ENCODE measurements at places on chromosomes 13 and 19.

GRCh38 chr13:45807520-45808099 is 43.9 kb downstream of the SIAH3 start:
- no peak for DNase-seq

DNA sequence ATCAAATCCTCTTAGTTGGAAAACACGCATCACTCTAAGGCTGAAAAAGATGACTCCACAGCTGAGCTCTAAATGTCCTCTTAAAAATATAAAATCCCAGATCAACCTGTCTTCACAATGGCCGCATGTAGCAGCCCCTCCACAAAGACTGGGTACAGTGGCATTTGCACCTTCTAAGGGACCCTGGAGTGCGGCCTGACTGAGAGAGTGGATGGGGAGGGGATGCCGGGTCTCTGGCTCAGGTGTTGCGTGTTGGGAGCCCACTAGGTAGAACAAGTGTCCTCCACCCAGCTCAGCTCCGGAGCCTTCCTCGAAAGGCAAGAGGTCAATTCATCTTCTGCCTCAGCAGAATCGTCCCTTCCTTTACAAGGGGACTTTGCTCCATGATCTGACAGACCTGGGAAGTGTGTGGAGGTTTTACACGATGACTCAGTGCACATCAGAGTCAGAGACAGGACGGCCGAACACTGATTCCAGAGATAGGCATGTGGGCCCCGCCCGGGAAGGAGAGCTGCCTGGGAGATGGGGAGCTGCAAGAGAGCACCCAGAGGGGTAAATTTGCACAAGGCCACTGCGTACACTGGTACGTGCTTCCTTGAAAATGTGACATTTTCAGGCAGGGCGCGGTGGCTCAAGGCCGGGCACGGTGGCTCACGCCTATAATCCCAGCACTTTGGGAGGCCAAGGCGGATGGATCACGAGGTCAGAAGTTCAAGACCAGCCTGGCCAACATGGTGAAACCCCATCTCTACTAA is 23.5 kb upstream of the SLC15A1 start:
- DNase-seq = no peak

- DNase-seq = no peak
These were observed 730 bp downstream of the ZNF260 start for GRCh38 chr19:36527341-36527740.

- no peak for DNase-seq
These were observed 2.6 kb upstream of the CLC start for GRCh38 chr19:39740395-39740794.

DNA sequence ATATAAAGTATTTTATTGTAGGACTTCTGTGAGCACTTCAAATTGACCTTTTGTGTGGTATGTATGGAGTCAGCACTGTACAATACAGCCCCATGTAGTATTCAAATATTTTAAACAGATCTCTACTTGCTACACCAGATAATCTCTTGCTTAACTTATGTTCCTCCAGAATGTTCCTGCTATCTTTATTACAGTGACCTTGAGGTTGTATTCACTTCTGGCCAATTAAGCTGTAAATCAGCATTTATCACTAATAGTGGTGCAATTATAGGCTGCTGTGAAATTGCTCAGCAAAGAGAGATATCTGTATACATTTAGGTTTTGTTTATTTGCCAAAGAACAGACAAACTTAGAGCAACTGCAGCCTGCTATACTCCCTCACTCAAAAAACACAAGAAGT is 1218.6 kb downstream of the PCDH17 start:
- DNase-seq = no peak

- DNase-seq = peak; percentile 84
These were observed at the start of gene SERTM1 for GRCh38 chr13:36673838-36674326. Gene SERTM1 (plus strand): TSS chr13:36674020. CDS start chr13:36695079, 21,059 bp downstream.

DNA sequence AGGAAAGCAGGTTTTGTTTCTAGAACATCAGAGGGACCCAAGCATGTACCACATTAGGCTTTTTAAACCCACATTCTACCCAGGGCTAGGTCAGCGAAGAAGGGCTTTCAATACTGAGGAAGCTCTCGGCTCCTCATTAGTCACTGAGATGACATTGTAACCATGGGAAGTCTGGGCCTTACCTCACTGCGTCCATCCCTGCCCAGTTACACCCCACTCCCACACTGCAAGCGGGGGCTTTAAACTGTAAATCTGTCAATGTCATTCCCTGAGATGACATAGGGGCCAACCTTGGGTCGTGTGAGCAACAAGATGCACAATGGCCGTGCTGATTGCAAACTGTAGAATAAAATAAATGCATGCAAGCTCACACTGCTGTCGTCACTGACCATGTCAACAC is 21.7 kb upstream of the TFDP1 start:
- no peak for DNase-seq

GRCh38 chr13:106063591-106064313 is 471.7 kb downstream of the EFNB2 start:
- DNase-seq = no peak

DNA sequence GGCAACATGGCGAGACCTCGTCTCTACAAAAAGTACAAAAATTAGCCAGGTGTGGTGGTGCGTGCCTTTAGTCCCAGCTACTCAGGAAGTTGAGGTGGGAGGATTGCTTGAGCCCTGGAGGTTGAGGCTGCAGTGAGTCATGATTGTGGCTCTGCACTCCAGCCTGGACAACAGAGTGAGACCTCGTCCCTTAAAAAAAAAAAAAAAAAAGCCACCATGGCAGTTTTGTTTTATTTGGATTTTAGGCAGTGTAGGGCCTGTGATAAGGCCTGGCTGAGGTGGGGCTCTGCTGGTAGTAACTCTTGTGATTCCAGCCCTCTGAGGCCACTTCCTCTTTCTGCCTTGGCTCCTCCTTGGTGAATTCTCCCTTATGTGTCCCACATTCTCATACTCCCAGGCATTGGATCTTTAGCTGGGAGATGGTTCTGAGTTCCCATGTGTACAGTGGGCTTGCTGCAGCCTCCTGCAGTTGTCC is 39.2 kb downstream of the GATAD2A start:
- DNase-seq = no peak

- no peak for DNase-seq
These were observed 19.5 kb upstream of the TRPC4 start for GRCh38 chr13:37889102-37889501.

GRCh38 chr19:1526979-1527649 is 3.2 kb downstream of the PLK5 start:
- DNase-seq = no peak

DNA sequence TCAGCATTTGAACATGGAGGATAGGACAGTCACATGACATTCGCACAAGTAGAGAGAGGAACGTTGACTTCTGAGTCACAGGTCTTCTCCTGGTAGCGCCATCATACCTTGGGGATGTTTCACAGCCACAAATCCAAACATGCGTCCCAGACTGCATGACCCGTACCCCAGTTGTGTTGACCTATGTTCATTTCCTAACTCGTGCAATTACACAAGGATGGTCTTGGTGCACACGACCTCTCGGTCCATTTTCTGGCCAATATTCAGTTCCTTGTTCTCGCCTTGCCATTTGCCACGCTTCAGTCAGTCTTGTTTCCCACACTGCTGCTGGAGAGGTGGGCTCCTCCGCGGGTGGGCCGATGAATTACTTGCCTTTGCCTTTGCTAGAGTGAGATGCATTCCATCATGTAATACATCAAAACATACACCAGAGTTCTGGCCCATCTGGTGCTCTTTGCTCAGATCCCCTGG is 87.3 kb downstream of the COL4A2 start:
- DNase-seq = no peak

GRCh38 chr19:45179072-45179891 is 698 bp downstream of the BLOC1S3 start:
- peak; percentile 61 for DNase-seq

DNA sequence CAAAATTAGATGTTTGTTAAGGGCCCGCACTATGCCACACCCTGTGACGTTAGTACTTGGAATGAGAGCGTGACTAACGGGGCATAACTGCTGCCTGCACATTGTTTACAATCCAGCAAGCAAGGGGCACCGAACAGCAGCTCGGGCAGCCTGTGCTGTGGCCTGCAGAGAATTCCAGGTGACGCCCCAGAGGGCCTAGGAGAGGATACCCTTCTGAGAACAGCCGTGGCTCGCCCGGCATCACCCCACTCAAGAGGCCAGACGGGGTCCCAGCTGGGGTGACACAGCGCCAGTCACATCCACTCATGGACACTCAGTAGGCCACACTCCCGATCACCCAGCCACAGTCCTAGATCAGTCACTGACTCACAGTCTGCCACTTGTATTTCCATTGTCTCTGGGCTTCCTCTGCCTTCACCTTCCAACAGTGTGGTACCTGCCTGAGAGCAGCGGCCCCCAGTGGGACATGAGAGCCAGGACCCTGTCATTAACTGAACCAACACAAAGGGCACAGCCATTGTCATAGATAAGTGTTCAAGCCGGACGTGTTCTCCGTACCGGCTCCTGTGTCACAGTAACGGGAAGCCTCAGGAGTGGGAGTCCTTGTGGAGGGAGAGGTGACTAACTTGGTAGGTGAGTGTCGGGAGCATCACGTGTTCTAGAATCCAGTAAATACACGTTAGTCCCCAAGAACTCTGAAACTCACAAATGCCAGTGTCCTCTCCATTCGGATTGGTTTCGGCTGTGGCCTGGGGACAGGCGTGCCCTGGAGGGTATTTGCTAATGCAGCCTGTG is 7.5 kb downstream of the ZNF331 start:
- DNase-seq = no peak

DNA sequence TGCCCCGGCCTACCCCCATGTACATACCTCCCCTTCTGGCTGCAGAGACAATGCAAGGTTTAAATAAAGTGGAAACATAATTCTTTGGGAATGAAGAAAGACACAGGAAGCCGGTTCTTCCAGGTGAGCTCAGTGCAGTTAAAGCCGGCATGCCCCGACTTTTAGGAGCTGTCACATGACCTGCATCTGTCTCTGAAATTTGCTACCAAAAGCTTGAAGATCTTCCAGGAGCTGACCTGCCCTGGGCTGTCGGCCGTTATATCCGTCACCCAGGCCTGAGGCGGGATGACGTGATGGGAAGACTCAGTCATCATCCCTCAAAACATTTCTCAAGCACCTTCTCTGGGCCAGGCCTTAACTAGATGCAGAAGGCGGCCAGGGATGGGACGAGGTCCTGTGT is 10.3 kb downstream of the RAB8A start:
- no peak for DNase-seq

DNA sequence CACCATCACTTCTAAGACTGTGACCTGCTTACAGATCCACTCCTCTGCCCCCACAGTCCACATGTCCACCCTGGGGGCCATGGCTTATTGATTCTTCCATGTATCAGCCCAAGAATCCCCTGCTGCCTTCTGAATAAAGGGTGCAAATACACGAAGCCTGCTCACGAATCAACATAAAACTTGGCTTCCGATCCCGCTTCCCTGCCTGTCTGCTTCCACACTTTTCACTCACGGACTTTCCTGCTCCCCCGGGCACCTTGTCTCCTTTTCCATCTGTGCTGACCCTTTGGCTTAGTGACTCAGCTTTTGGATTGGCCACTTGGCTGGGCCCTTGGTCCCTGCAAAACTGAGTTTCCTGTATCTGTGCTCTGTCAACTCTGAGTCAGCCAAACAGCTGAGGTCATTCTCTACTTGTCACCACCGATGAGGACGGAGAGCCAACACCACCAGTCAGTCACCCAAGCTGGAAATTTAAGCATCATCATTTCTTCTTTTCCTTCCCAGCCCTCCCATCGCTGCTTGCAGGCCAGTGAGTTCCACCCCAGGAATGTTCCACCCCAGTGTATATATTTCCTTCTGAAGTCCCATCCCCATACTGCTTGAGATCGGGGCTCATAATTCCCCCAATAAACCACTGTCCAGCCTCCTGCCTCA is 11.4 kb upstream of the USP12 start:
- DNase-seq = no peak

DNA sequence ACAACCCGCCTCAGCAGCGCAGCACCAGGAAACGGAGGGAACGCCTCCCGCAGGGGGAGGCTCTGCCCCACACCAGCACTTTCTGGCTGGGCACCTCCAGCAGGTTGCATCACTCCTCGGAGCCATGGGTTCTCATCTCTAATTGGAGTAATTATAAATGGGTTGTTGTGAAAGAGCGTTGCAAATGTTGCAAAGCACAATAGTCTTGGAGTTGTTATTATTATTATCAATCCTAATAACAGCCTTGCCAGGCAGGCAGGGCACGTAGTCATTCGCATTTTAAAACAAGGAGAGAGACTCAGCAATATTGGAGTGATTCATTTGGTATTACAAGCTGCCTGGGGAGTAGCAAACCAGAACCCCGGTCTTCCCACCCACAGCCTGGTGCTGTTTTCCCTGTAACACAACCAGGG is 108.6 kb upstream of the GJB6 start:
- no peak for DNase-seq

GRCh38 chr19:48870048-48870447 is 1.6 kb upstream of the PLEKHA4 start:
- DNase-seq = no peak

DNA sequence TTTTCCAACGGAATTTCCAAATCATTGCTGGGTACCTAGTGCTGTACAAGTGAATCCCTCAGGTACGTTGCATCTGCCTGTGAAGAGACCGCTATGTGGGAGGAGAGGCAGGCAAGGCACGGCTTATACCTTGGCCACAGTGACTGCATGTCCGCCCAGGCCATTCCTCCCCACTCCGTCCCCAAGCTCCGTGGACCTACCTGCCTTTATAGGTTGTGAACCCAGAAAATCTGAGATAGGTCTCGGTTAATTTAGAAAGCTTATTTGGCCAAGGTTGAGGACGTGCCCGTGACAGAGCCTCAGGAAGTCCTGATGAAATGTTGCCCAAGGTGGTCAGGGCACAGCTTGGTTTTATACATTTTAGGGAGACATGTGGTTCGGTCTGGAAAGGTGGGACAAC is 218.5 kb upstream of the TSHZ3 start:
- no peak for DNase-seq

- DNase-seq = peak; percentile 94
These were observed 16.2 kb upstream of the PRODH2 start for GRCh38 chr19:35828692-35829301.

- DNase-seq = no peak
These were observed 2.8 kb downstream of the ZNF429 start for GRCh38 chr19:21508198-21508597.

DNA sequence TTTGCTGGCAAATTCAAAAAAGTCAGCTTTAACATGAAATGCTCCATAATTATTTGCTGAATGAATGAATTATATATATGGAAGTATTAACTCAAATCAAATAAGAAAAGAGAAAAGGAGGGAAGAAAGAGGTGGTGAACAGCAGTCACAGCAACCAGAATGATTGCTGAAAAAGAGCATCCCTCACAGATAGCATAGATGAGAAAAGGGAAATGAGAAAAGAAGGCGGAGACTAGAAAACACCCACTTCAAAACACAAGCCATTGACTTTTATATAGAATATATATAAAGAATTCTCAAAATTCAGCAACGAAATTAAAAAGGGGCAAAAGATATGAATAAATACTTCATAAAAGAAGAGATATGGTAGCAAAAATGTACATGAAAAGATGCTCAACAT is 75.2 kb downstream of the CAB39L start:
- DNase-seq = no peak

DNA sequence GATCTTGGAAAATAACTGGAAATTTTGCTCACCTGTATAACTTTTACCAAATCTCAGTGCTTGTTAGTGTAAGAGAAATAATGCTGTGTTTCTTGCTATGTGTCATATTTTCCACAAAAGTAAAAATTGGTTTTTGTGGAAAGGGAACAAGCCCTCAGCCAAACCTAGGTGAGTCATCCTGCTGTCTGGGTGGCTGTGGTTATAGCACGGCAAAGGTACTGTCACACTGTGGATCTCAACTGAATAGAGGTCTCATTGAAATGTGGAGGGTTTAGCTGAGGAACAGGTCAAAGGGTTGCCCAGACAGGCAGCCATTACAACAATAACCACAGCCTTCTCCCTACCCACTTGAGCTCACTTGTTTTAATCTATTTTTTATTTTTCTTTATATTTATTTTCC is 338.8 kb upstream of the DACH1 start:
- no peak for DNase-seq

All from nephron progenitor cell (in vitro differentiated cells).